ENCODE measurements at places on chromosomes 13 and 19.

GRCh38 chr13:107580741-107581412 is 634.5 kb downstream of the LIG4 start:
- no peak for DNase-seq

DNA sequence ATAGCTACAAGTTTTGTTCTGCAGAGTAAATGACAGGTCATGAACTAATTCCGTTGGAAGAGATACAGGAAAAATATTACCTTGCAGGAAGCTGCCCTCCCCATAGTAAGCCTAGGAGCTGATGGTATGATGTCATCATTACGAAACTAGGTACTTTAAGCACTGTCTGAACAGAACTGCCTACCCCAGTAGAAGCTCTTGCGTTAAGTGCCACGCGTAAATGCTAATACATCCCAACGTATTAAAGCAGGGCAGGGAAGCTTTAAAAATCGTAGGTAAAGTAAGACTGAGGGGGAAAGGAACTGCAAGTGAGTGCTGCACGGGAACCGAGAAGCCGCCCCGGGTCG is 572 bp downstream of the UGGT2 start:
- DNase-seq, result no peak

DNA sequence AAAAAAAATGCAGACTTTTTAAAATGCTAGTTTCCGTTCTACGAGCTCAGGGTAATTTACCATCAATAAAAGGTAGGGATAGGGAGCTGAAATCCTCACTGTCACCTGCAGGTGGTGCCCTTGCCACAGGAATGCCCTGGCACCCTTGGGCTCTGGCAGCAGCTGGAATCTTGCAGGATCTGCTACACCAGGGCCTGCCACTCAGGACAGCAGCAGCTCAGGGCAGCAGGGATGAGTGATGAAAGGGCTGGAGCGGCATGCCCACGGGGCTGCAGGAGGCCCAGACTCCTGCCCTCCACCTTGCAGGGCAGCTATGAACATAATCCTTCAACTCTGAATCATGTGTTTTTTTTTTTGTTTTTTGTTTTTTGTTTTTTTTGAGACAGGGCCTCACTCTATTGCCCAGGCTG is 54.0 kb downstream of the GNG7 start:
- DNase-seq, result peak; percentile 71

DNA sequence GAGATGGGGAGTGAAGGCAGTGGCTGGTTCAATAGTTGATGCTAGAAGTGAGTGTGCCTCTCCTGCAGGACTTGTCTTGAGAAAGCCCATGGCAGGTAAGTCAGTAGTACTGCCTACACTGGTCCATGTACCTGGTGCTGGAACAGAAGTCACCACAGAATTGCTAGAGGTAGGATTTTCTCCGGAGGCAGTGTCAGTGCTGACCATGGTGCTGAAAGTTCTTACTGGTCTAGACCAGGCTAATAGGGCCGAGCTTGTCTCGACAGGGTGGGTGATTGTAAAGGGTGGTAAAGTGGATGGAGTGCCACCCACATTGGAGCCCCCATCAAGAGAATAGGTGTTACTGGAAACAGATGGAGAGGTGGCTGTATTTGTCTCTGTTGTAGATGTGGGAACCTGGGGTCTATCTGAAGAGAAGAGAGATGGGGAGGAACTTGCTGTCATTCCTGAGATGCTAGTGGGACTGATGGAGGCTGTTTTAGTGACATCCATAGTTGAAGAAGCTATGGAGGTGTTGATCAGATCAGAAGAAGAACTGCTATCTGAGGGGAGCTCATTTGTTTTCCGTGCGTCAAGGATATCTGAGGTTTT is 36.6 kb downstream of the MUC16 start:
- no peak for DNase-seq

- no peak for DNase-seq
These were observed 4.1 kb downstream of the PGLYRP2 start for GRCh38 chr19:15475169-15475568.

DNA sequence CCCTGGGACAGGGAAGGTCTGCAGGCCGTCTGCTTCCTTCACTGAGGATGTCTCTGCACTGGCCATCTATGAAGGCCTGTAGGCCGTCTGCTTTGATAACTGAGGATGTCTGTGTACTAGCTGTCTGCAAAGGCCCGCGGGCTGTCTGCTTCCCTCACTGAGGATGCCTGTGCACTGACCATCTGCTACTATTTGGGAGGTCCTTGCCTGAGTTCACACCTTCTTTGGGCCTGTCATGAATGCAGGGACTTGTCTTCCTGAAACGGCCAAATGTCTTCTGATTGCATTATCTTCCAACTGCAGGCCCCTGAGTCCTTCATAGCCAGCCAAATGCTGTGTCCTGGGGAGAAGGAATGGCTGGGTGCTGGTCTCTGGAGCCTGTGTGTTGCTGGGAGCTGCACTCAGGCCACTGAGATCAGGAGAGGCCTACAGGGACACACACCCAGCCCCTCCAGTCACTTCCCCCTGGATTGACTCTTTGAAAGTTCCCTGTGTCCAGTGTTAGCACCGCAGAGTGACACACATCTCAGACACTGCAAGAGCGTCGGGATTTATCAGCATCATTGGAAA is 72.9 kb downstream of the TEX29 start:
- no peak for DNase-seq

DNA sequence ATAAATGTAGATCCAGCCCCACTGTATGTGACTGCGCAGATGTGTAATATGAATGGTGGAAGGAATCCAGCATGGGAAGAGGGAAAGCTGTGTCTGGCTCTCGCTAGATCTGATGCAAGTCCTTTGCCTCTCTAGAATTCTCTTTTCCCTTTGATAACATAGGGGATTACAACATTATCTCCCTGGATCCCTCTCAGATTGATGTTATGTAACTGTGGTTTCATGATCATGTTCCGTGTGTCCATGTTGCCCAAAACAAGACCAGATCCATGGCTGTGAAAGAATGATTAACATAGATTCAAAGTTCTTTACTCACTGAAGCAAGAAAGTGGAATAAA is 184.0 kb upstream of the UBL3 start:
- DNase-seq, result no peak

- DNase-seq, result no peak
These were observed 345.3 kb downstream of the SLITRK1 start for GRCh38 chr13:83536941-83537340.

DNA sequence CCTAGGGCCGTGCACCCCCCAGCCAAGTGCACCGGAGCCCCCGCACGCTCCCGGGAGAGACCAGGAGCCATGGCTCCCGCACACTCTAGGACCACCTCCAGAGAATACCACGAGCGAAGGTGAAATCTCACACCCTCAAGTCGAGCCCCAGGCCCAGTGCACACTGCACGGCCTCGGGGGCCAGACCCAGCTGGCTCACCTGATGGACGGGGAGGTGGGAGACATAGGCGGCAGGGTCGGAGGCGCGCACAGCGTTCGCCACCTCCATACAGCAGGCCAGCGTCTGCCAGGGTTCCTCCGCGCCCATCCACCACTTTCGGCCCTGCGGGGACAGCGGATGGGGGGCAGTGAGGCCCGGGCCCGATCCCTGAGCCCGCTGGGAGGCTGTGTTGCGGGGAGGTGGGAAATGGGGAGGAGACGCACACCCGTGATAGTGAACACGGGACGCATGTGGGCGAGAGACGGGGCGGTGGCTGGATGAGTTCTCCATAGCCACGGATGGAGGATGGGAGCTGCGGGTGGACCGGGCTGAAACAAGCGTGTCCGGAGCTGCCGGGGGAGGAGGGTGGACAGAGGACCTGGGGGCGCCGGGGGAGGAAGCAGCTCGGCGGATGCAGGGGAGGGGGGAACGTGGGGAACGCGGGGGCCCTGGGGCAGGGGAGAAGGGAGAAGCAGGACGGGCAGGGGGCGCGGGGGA is 13.0 kb downstream of the POLRMT start:
- no peak for DNase-seq

DNA sequence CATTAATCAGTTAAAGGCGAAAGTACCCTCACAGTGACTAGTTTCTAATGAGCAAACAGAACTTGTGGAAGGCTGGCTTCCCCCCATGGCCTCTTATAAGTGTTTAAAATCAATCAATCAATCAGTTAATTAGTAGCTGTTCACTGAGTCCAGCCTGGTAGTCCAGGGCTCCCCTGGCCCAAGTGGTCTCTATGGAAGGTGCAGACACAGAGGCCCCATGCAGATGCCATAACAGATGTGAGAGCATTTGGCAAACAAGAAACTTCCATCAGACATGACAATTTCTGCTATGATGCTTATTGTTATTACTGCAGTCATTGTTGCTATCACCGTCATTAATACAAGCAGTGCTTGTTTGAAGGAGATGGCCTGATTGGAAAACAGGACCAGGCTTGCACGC is 179.0 kb upstream of the TSHZ3 start:
- no peak for DNase-seq

Data from hippocampal formation (tissue), 2 donors.